ENCODE measurements at places on chromosomes 5 and 9.

DNA sequence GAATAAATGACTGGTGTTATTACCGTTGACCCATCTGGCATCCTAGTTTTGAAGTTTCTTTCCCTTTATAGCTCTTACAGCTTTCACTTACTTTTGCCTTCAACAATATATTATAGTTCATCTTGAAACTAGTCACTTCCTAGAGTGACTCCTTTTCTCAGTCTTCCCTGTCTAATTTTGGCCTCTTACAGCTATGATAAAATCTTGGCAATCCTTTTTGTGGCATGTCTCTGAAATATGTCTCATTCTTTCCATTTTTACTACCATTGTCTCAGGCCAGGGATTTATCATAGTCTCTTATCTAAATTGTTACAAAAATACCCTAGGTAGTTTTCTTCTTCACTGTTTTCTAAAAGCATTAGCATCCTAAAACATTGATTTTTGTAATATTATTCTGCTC, 621.3 kb upstream of the ZNF608 start:
- no peak for DNase-seq

GRCh38 chr9:78031444-78031892, at the start of gene GNAQ:
Gene GNAQ (minus strand): TSS chr9:78031811. CDS start chr9:78031235, 576 bp downstream.
- no peak for DNase-seq

GRCh38 chr5:91106842-91107511, 276.1 kb downstream of the ARRDC3 start:
- no peak for DNase-seq

- DNase-seq = no peak
Observed at GRCh38 chr9:33241298-33241697, 1.3 kb downstream of the SPINK4 start.

DNA sequence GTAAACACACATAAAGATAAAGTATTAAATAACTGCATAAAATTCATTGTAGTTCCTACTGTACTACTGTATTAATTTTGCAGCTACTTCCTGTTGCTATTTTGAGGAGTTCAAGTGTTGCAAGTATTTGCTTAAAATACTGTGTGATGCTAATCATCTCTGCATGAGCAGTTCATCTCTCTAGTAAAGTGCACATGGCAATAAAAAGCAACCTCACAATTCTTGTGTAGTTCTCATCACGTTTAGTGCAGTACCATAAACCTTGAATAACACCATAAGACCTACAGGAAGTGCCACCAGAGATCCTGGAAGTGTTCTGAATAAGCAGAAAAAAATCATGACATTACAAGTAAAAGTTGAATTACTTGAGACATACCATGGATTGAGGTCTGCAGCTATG, 34.6 kb downstream of the CPLANE1 start:
- DNase-seq = no peak

DNA sequence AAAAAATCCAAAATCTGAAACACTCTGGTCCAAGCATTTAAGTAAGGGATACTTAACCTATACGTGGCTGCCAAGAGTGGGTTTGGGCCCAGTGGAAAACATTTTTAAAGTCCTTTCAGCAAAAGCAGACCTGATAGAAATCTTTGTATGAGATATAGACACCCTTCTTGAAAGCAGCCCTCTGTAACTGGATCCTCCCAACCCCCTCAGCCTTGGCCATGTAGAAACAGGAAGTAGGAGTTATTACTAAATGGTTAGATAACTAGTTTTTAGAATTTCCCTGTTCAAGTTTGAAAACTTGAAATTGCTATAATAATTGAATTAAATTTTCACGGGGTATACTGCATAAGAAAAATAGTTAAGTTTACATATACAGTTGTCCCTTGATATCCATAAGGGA, 111.3 kb upstream of the PCA3 start:
- DNase-seq = no peak

DNA sequence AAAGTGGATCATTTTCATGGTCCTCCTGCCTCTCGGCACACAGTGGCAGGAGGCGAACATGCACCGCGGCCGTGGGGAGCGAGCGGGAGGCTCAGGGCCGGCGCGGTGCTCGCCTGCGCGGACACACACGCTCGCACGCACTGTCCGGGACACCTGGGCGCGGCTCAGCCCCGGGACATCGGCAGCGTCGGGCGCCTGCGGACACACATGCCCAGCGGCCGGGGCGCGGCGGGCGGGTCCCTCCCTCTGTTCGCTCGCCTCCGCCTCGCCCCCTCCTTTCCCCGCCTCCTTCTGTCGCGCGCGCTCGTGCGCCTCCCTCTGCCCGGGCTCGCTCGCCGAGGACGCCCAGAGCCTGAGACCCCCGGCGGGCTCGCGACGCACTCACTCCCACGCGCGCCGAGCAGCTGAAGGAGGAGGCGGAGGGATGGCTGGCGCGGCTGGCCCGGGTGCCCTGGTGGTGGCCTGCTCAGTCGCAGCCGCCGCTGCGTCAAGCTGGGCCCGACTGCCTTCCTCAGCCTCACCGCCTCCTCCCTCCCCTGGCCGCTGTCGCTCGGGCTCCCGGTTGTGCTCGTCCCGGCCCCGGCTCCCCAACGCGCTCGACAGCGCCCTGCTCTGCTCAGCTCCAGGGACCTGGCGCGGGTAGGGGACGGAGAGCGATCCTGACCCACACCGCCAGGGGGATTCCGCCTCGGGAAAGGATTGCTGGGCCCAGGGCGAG, at the start of gene FRMD3:
Gene FRMD3, minus strand, starts transcription at position 230 of the 718 bp plus-strand sequence. Its CDS starts 170 bp downstream, at position 60.
- no peak for DNase-seq

DNA sequence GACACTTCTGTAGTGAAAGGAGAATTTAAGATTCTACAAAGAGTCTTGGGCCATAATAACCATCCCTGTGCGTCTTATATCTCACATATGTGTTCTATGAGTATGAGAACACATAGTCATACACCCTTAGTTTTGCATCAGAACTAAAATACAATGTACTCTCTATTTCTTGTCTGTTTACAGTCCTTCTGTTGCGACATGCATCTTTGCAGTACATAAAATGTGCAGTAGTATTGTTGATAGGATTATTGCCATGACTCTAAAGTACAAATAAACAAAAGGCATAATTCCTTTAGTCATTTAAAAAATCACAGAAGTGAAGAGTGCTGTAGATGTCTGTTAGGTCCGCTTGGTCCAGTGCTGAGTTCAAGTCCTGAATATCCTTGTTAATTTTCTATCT, 201.9 kb downstream of the NR3C1 start:
- DNase-seq = no peak

- no peak for DNase-seq
Observed at GRCh38 chr5:135309391-135310327, 89.4 kb downstream of the MACROH2A1 start.

- DNase-seq = no peak
Observed at GRCh38 chr5:119342406-119342805, 13.4 kb upstream of the TNFAIP8 start.
